Fibroblast of the aortic adventitia (primary cell): ENCODE measurements at places on chromosomes 1 and 21. TPM values are rescaled to one million over a fixed set of nuclear protein-coding genes. Genes with fewer than 3 reads are reported as not detected.

Gene CD5L
- total RNA-seq, result not detected in 2 replicates

Gene RGS5
- total RNA-seq, result 6.4 and 20.2 TPM in 2 replicates

- DNase-seq, result peak; percentile 18
Observed at GRCh38 chr1:199931666-199932377, 95.7 kb upstream of the NR5A2 start.

DNA sequence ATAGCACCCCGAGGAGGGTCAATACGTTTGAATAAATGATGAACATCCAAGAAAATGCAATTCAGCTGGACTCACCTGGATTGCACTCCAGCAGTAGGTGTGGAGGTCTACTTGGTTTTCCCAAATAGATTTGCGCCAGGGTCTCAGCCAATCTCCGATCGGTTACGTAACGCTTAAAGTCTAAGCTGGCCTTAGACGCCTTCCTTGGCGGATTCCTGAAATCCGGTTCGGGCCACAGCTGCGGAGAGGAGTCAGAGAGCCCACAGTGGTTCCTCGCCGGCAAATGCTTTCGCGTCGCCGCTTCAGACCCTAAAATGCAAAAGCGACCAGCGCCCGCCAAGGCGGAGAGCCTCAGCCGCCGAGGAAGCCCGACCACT, 322 bp downstream of the TFB2M start:
- DNase-seq, result peak; percentile 65

DNA sequence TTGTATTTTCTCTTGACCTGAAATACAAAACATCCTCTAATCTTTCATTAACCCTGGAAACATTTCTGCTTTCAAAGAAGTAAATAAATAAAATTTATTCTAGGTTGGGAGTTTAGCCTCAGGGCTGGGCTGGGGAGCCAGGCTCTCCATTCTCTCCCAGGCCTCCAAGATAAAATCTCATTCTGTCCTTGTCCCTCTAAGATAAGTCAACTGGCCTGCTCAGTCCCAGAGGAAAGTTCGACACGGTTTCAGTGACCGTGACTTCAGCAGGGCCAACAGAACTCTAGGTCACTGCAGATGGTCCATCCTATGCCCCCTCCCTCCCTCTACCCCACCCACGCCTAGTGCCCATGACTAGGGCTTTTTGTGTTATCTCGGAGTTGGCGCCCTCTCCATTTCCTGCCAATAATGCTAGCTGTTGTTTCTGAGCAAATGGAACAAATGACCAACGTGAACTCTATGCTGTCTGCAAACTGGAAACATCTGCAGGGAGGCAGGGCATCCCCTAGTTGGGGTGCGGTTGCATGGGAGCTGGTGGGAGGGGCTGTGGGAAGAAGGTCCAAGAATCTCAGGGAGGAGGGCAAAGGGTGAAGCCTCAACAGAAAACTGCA, 10.1 kb upstream of the ADORA3 start:
- no peak for DNase-seq

GRCh38 chr1:25540750-25541342, 2.6 kb upstream of the LDLRAP1 start:
- DNase-seq, result no peak
